ENCODE measurements at places on chromosomes 2 and 18. TPM values are rescaled to one million over a fixed set of nuclear protein-coding genes. Genes with fewer than 3 reads are reported as not detected.

DNA sequence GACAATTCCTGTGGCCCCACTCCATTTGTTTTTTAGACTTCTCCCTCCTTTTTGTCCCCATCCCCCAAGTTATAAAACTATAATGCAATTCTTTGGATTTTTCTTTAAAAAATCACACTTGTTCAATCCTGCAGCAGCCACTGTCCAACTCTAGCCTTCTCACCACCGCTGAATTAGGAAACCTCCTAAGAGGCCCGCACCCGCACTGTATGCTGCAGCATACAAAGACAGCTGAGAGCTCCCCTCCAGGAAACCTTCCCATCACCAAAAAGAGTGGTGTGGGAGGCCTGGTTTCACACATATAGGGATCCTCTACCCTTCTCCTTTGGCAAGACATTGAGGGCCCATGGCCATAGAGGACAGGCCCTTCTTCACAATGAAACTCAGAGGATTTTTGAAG, 2.9 kb downstream of the PCGF1 start:
- DNase-seq, result no peak

GRCh38 chr2:240561325-240561971, 1.3 kb downstream of the DUSP28 start:
- no peak for DNase-seq

- no peak for DNase-seq
These were observed 28.8 kb downstream of the LIPG start for GRCh38 chr18:49590608-49591007.

GRCh38 chr2:27222407-27222806, 5.2 kb downstream of the CAD start:
- DNase-seq, result no peak

GRCh38 chr2:127181851-127182250, 38.2 kb downstream of the CYP27C1 start:
- DNase-seq, result no peak

Gene TUBA4B
- 0.87 TPM for polyA plus RNA-seq

Gene PARD6G
- 31.6 TPM for polyA plus RNA-seq
